ENCODE measurements at places on chromosomes 3 and 15.

GRCh38 chr15:48868536-48868935 lies 9.4 kb upstream of the EID1 start:
- DNase-seq: no peak

DNA sequence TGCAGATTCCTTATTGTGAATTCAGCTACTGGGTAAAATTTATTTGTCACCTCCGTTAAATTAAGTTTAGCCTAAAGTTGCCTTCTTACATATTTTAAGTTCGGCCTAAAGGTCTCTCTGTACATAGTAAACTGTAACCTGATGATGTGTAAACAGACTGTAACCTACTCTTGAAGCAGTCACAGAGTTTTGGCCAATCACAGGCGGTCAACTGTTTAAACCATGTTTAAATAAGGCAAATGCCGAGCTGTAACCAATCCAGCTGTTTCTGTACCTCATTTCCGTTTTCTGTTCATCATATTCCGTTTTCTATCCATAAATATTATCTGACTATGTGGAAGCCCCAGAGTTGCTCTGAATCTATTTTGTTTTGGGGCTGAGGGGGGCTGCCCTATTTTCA lies 2.4 kb upstream of the ADAMTSL3 start:
- DNase-seq: no peak

GRCh38 chr15:85296615-85297402 lies 83.6 kb upstream of the AKAP13 start:
- peak; percentile 58 for DNase-seq

DNA sequence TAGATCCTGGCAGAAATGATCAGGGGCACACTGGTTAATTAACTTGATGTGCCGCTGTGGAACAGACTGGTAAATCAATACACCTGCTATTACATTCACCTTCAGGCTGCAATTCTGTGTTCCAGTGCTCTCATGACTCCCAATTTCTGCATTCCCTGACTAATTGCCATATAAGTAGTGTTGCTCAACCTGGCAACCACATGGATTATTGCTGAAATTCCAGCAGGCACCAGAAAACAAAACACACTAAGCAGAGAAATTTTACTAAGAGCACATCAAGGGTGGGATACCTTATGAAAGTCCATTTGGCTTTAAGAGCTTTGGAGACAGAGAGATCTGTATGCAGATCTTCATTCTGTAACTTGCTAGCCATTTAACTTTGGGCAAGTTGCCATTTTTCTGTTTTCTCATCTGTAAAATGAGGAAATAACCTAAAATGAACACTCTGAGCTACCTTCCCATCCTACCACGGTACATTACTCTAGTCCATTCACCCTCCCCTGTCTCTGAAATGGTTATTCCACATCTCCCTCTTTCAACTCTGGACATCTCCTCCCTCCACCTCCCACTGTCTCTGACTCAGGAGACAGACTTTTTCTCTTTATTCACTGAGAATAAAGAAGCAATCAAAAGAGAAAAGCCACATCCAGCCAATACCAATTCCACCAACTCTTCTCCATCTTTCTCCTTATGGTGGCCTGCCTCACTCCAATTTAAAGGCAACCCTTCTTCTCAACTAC lies 54.6 kb downstream of the STAC start:
- no peak for DNase-seq

GRCh38 chr15:39974656-39975230 lies 40.8 kb downstream of the EIF2AK4 start:
- DNase-seq: no peak

DNA sequence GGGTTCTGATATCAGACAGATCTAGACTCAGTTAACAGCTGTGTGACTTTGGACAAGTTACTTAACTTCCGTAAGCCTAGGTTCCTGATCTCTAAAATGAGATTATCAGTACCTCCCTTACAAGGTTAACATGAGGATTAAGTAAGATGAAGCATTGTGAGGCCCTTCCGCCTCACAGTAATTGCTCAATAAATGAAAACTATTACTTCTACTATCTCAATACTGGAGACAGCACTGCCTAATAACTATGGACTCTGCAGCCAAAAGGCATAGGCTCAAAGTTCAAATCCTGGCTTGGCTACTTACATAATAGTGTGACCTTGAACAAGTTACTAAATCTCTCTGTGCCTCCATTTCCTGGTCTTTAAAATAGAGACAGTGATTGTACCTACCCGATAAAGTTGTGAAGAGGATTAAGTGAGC lies 82.0 kb upstream of the ATP11B start:
- no peak for DNase-seq

GRCh38 chr15:30905821-30906220 lies 2.1 kb downstream of the FAN1 start:
- DNase-seq: no peak

- no peak for DNase-seq
Measured at GRCh38 chr15:63582718-63583426, 14.3 kb upstream of the FBXL22 start.

- DNase-seq: no peak
Measured at GRCh38 chr3:49271047-49271446, 6.0 kb downstream of the C3orf62 start.

- DNase-seq: no peak
Measured at GRCh38 chr3:112056451-112056929, 22.0 kb downstream of the TMPRSS7 start.

DNA sequence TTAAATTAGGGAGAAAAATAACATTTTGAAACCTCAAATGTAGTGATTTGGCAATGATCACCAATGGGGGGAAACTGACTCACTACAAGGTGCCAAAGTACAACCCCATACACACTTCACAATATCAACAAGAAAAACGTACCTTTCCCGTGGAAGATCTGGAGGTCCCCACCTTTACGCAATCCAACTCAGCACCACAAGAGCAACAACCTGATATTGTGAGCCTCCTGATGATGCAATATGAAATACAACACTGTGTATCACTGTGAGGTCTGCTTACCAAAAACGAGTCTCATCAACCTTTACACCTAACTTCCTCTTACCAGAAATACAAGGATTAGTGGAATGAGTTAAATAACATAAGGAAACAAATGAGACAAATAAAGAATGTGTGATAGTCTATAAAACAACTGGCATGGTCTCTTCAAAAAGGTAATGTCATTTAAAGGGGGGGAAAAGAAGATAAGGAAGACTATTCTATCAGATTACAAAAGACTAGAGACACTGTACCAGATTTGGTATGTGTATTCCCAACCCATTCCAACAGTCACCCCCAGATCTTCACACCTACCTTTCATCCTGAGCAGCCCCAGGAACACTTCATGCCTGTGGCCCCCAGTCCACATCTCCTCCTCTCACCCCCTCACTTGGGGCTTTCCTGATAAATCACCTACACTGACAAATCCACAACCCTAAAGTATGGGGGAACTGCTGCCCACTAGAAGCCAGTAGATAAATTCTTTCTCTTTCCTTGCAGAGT lies 27.7 kb downstream of the DLG1 start:
- DNase-seq: no peak

DNA sequence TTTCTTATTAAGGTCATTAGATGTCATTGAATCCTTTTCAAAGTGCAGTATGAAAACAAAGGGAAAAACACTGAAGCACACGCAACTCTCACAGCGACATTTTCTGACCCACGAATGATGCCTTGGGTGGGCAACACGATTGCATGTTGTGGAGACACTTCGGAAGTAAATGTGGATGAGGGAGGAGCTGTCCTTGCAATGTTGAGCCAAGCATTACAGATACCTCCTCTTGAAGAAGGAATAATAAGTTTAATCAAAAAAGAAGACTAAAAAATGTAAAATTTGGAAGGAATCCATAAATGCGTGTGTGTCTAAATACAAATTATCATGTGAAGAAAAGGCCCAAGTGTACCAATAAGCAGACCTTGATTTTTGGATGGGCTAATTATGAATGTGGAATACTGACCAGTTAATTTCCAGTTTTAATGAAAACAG lies 16.9 kb downstream of the THBS1 start:
- no peak for DNase-seq

GRCh38 chr15:80970018-80970657 lies 19.5 kb downstream of the MESD start:
- peak; percentile 79 for DNase-seq

GRCh38 chr3:126417981-126418530 lies 23.3 kb downstream of the CFAP100 start:
- no peak for DNase-seq

DNA sequence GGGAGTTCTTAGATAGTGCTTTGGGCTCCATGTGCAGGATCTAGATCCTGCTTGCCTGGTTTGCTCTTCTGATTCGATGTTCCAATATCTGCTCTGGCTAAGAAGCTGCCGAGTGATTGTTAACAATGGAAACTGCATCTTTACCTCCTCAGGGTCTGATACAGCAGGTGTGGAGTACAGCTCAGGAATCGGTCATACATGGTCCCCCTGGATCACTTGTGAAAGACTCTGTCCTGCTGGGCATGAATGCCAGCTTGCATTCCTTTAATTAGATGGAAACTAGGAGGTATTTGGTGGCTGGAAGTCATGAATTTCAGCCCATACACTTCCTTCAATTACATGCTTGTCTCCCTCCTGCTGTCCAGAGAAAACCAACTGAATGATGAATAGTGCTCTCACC lies 95.3 kb downstream of the CHRNA7 start:
- no peak for DNase-seq

GRCh38 chr3:24678421-24678865 lies 183.8 kb upstream of the THRB start:
- DNase-seq: no peak

- no peak for DNase-seq
Measured at GRCh38 chr3:46670000-46670890, 23.2 kb downstream of the ALS2CL start.

DNA sequence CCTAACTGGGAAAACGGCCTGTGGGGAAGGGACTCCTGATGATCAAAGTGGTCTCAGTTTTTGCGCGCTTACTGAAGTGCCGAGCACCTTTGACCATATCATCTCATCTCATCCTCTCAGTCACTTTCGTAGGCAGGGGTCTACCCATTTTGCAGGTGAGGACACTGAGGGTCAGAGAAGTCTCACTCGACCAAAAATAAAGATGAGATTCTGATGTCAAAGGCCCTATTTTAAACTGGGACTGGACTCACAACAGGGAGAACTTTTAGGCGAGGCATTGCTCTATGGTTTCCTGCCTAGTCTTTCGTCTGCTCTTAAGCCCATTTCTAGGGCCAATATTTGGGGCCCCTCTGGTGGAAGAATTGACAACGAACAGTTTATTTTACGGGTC lies 830 bp downstream of the SLC6A11 start:
- DNase-seq: no peak

GRCh38 chr3:101423984-101424888 lies 88.8 kb downstream of the SENP7 start:
- DNase-seq: no peak

DNA sequence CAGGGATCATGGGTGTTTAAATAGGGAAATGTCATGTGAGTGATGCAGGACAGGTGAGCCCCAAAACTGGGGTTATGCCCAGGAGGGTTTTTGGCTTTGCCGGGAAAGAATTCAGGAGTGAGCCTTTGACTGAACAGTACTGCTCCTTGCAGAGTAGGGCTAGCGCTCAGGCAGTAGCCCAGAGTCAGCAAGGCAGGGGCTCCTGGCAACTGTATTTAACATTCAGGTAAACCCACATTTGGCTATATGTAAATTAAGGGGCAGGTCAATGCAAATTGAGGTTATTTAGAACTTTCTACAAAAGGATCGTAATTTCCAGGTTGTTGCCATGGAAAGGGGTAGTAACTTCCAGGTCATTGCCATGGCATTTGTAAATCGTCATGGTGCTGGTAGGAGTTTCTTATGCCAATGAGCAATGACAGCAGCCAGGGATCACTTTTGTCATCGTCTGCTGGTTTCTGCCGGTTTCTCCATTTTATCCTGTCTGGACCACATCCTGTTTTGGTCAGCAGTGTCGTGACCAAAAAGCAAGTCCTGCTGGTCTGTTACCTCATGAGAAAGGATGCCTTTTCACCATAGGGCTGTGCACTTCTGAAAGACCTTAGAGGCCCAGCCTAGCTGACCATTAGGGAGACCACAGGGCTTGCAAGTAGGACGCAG lies 24.3 kb downstream of the MTHFS start:
- no peak for DNase-seq

DNA sequence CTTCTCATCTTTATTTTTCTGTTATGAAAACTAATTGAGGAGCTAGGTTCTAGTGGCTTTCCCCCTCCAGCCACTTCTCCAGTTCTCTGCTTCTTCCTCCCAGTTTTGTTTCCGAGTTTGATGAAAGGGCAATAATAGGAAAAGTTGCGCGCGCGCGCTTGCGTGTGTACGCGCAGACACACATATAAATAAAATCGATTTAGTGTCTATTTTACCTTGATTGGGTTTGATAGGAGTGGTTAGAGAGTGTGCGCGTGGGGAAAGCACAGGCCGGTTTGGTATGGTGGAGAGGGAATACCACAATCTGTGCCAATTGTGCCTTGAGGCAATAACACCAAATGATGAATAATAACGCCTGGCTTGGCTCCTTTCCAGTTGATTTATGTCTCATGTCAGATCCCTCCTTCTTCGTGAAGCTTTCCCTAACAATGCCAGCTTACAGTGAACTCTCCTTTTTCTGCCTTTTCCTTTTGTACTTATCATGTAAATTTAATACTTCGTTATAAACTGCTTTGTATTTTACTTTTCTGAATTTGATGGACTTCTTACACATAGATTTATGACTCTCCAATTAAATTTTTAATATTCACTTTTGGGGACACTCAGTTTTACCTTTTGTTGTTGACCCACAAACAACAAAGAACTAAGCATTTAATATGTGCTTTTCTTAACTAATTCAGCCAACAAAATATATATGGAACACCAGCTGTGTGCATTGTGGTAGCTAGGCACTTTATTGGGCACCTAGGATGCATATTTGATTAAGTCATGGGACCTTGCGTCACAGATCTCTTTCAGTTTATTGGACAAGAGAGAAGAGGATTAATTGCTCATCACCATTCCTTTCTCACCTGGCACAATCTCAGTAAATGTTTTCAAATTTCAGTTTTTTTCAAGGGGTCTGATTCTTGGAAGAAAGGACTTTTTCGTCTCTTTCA lies 1.7 kb downstream of the TIPARP start:
- DNase-seq: peak; percentile 74

DNA sequence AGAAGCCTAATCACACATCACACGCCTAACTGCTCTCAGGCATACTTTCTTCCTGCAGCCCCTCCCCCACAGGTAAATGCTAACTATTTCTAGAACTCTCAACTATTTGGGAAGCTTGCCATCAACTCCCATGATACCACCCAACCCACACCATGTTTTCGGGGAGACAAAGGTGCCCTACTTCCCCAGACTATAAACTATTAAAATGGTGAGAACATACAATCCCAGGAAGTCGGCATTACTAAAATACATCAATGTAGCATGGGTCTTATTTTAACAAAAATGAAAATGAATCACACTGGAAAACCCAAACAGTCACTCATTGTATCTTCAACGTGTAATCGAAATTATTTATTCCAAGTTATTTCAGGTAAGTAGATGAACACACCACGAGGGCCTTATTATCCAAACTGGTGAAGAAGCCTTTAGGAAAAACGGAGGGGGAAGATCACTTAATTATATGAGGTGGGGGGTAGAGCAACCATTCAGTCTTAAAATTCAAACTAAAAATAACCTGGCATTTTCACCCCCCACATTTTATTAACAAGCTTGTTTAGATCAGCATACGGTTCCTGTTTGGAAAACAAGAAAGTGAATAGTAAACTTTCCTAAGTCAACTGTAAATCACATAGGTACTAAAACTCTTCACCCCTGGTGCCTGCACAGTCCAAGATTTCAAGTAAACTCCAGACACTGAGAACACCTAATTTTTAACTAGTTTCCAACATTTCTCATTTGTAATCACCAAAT lies 1.9 kb downstream of the TBL1XR1 start:
- no peak for DNase-seq
